Psoas muscle (tissue), 8 donors: ENCODE measurements at places on chromosomes 6 and 20.

DNA sequence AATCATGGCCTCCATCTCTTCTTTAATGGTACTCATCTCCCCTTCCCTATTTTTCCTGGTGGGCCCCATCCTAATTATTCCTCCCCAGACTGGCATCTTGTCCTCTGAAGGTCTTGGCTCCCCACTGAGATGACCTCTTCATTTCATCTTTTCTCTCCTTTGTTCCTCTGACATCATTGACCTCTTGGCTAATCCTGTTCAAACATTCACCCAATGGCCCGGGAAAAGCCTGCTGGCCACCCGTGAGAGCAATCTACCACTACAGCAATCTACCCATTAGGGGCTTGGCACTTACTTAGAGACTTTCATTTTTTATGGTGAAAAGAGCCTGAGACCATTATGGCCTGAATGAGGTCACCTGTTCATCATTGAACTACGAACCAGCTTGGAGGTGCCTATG lies 130.8 kb downstream of the DNAH8 start:
- DNase-seq, result no peak

GRCh38 chr6:74510878-74511277 lies 695.0 kb downstream of the COL12A1 start:
- no peak for DNase-seq

GRCh38 chr20:49676581-49677291 lies 36.9 kb downstream of the B4GALT5 start:
- no peak for DNase-seq

- DNase-seq, result no peak
Measured at GRCh38 chr20:2900845-2901592, 27.7 kb downstream of the PTPRA start.

DNA sequence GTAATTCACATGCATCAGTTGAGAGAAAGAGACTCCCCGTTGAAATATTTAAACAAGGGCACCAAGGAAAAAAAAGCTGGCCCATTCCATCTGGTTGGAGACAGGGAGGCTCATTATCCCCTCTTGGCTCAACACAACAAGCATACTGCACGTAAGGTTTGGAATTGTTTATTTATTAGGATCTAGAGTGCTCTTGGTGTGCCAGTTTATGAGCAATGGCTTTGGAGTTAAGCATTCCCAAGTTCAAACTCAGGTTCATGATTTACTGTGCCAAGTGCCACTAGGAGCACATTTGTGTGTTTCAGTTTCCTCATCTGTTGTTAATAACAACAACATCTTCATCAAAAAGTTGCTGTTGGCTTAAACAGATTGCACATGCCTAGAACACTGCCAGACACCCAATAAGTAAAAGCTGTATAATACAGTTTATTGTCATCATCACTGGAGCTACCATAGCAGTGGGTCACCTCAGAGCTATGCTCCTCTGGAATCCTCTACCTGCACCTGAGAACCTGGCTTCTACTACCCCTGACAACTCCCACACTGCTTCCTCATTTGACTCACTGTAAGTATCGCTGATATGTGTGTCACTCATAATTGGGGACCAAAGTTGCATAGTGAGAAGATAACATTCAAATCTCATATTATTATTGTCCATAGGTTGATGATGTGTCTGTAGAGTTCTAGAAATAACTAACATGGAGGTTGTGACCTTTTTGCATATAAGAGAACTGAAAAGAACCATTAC lies 5.4 kb downstream of the SLC17A3 start:
- no peak for DNase-seq

DNA sequence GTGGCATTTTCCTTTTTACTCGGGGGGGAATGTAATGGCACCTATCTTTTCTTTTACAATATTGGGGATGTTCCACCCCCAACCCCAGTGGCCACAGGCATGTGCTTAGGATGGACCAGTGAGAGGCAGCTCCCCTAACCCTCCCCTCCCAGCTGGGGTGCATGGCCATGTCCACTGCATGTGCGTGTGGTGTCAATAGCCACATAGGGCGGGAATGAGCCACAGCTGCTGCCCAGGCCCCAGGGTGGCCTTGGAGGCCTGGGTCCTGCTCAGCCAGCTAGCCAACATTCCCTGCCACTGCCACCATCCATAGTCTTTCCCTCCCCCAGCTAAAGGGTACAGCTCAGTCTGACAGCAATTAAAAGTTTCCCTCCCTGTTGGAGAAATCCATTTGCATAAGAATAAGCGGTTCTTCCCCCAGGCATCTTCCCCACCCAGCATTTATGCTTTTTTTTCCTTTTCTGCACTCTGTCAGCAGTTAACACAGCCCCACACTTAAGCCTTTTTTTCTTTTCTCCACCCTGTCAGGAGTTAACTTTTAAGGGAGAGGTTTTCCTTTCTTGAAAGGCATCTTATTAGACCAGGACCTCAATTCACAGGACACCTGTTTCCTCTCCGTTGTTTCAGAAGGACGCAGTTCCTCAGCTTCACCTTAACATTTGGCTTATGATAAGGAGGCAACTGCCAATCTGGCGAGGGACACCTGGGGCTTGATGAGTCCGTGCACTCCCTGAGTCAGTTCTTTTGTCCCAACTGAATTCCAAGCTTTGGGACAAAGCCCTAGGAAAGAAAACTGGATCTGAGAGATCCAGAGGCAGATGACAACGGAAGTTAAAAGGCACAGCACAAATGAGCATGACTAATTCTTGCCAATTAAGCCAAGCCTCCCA lies 121.4 kb downstream of the TPBG start:
- no peak for DNase-seq

- no peak for DNase-seq
Measured at GRCh38 chr6:13096084-13096483, 232.3 kb downstream of the TBC1D7 start.

DNA sequence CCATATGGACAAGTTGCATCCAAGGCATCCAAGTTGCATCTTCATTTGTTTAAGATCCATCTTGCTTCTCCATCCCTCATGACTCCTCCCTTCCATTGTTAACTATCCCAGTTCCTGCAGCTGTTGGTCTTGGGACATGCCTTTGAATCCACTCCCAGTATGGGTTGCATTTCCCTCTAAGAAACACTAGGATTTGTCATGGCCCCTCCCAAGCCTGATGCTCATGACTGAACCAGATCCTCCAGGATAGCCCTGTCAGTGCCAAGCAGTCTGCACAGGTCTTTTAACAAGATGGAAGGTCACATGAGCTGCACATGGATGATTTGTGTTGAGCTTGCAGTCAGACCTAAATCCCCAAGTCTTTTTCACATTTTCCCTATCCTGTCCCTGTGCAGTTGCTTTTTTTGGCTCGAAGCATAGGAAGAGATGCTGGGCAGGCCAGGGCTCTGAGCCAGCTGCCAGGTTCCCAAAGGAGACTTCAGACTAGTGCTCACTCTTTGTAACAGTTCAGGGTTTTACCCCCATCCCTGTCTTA lies 4.2 kb downstream of the PPP2R5D start:
- no peak for DNase-seq

DNA sequence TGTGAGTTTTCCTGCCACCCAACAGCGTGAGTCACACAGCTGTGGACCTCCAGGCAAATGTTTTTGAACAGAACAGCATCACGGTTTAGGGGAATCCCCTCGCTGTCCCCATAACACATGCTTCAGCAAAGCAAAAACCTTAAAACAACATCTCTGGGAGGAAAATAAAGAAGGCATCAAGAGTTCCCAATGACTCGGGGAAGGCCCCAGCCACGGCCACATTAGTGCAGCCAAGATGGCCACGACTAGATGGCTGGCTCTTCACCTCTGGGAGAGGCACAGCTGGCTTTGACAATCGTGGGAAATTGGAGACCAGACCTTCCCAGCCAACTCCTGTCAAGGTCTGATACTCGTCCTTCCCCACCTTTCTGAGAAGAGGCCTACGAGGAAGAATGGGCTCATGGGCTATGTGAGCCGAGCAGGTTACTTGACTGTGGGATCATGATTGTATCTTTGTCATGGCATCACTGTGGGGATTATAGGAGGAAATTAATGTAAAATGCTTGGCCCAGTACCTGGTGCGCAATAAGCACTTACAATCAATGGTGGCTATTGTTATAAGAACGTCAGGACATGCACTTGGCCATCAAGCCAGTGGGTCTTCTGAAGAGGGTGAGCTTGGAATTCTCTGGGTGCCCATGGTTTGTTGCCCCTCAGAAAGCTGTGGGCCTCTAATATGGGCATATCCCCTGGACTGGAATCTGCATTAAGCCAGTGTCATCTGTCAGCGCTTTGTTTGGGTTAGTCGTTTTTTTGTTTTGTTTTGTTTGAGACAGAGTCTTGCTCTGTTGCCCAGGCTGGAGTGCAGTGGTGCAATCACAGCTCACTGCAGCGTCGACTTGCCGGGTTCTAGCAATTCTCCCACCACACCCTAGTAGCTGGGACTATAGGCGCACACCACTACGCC lies 43.6 kb downstream of the FGD2 start:
- DNase-seq, result peak; percentile 74

DNA sequence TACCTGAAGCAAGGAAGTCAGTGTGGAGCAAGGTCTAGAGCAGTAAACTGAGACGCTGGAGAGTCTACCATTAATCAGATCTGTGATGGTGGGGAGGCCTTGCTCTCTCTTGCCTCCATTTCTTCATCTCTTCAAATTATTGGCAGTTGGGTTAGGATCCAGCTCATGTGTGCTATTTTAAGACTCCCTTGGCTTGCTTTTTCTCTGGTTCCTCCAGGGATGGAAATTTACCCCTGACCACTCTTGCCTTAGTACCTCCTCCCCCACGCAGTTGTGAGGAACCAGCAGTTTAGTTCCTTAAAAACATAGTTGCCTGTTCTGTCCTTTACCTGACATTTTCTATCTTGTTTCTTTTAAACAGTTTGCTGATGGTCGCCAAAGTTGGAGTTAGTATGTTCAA lies 7.4 kb downstream of the TMEM14C start:
- DNase-seq, result no peak

DNA sequence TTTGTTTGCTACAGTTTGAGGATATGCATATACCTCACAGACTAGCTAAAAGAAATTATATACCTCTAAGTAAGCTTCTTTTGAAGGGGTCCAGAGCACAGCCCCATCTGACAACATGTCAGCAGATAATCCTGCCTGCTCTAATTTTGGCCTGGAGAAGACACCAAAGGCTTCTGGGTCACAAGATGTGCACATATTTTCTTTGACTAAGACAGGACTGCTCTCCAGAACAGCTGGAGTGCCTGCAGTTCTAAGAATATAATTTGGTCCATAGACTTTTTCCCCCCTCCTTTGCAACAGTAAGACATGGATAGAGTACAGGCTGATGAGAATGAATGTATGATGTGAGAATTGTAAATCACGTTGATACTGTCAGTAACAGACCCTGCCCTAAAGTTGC lies 107.9 kb upstream of the KCNK16 start:
- no peak for DNase-seq

- DNase-seq, result no peak
Measured at GRCh38 chr20:50329981-50330503, 139.4 kb downstream of the CEBPB start.

DNA sequence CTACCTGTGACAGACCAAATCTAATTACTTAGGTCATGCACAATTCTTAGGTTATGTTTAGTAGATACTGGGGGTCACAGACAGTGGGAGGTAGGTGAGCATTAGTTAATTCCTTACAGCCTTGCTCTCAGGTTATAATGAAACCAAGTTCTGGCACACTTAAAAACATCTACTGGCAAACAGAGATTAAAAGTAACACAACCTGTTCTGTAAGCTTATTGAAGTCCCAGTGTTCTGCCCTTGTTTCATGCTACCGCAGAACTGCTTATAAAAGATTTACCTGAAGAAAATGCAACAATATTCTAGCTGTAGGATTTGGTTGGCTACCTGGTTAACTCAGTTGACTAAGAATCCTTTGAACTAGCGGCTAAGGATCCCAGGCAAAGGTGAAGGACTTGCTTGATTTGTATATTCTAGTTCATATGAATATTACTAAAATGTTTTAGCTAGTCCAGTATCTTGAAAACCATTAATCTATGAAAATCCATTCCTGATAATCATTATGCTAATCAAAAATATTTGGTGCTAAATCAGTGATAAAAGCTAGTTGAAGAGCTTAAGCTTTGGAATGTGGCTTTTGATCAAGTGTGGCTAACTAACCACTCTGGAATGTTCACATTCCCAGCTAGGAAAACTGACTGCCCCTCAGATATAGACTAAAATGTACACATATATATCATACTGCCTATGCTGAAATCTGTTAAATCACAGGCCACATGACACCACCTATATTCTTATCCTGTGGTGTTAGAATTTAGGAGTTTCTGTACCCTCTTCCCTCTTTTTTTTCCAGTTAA lies 7.2 kb downstream of the PEX3 start:
- no peak for DNase-seq

DNA sequence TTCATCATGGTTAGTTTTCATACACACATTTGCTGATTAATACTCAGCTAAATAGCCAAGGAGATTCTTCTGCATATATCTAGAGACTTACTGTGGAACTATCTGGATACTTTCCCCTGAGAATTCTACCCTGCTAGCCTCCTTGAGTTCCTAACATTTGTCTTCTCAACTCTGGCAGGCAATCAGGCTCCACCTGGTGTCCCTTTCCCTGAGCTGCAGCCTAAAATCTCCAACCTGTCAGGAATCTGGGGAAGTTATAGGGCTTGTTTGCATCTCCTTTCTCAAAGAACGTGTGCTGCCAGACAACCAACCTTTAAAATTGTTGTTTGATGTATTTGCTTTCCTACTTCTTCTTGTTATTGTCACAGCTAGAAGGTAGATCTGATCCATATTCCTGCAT lies 73.4 kb downstream of the FUT9 start:
- DNase-seq, result no peak

DNA sequence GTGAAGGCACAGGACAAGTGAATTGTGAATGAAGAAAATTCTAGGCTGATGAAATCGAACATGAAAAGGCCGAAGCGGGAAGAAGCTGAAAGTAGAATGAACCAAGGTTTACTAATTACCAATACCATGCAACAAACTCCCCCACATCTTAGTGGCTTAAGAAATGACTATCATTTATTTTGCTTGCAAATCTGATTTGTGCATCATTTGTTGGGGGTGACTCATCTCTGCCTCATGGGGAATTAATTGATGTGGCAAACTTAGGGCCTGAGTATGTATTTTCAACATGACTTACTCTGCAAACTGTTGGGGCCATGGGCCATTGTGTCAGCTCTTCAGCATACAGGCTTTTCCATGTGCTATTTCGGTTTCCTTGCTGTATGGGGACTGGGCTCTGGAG lies 26.8 kb downstream of the PPP1R14C start:
- no peak for DNase-seq

GRCh38 chr20:19996222-19996621 lies 20.9 kb upstream of the NAA20 start:
- DNase-seq, result no peak

- no peak for DNase-seq
Measured at GRCh38 chr20:61692479-61692878, 373.2 kb downstream of the TAF4 start.
